ENCODE measurements at places on chromosomes 3 and 15. TPM values are rescaled to one million over a fixed set of nuclear protein-coding genes. Genes with fewer than 3 reads are reported as not detected.

DNA sequence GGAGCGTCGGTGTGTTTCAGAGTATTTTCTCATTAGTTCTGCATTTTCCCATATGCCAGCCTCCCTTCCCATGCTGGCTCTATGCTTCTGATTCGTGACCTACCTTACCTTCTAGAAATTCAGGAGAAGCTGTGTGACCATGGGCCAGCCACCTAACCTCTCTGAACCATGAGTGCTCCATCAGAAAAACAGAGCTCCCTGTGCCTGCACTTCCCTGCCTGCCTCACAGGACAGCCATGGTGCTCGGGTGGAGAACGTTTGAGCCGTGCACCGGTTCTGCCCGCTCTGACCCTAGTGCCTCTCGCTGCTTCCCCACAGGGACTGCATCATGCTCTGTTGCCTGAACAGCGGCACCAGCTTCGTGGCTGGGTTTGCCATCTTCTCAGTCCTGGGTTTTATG lies 74.5 kb upstream of the SLC6A1 start:
- H3K27ac ChIP-seq, result no peak overlapping the region
- H3K36me3 ChIP-seq, result no peaks in the 10 kb centered on the region
- peaks cover 7% of the 10 kb centered on the region for H3K27me3 ChIP-seq
- DNase-seq, result no peak

DNA sequence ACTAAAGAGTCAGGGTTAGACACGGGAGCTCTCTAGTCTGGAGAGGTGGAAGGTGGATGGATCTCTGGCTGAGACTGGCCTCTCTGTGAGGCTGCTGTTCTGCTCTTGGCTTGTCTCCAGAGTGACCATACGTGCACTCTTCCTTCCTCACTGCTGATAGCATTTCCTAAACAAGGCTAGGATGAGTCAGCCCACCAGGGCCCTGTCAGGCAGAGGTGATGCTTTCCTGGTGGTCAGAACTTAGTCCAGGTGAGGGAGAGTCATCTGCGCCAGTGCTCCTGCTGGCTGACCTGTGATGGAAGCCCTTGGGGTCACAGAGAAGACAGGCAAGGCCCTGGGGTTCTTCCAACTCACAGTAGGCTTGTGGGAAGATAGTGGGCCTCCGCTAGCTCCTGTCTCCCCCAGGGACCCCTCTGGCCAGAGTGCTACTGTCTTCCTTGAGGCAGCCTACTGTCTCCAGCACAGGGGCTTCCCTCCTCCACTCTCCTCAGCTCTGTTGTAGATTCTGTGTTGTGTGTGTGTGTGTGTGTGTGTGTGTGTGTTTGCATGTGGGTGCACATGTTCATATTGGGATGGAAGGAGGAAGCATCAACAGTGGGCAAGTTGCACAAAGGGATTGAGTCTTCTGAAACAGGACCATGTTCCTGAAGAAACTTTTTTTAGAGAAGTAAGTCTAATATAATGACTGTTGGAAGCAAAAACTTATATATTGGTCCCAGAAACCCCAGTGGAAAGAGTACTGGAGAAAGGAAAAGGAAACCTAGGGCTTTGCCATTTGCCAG lies 16.5 kb downstream of the ALPK3 start:
- H3K4me1 ChIP-seq, result no peaks in the 10 kb centered on the region
- H3K4me3 ChIP-seq, result no peak overlapping the region
- H3K36me3 ChIP-seq, result no peaks in the 10 kb centered on the region
- no peaks in the 10 kb centered on the region for H3K27me3 ChIP-seq

NR1I2 gene
- total RNA-seq, result 0.70 TPM

FSIP1 gene
- total RNA-seq, result 0.36 TPM

LTK gene
- 0.81 TPM for total RNA-seq

CCDC9B gene
- 1.4 TPM for total RNA-seq

SLC6A1 gene
- not detected for total RNA-seq

CCDC80 gene
- total RNA-seq, result not detected

Data from activated CD8-positive, alpha-beta T cell treated with anti-CD3 and anti-CD28 coated beads for 36 hours (primary cell).